NCI-H1436 treated with DMSO at 0.1 percent for 48 hours (cell line): ENCODE measurements at places on chromosomes 4 and X.

GRCh38 chr4:171118091-171118490 lies 695.1 kb upstream of the GALNTL6 start:
- DNase-seq: no peak

DNA sequence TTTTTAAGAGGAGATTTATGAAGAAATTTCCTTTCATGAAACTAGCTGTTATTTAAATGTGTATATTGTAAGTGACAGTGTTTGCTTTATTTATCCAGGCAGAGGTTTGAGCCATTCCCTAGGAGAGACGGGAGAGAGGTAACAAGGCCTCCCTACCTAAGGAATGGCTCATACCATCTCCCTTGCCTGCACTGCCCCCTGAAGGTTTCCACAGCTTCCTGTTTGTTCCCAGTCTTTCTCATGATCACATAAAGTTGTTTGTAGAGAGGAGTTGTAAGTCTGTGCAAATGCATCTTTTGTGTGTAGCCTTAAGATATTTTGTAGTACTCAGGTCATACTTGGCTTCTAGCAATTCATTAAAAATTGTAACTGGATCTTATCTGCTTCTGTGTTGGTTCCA lies 1504.5 kb upstream of the PCDH10 start:
- no peak for DNase-seq

- no peak for DNase-seq
These were observed 8.8 kb upstream of the IDS start for GRCh38 chrX:149513825-149514428.

DNA sequence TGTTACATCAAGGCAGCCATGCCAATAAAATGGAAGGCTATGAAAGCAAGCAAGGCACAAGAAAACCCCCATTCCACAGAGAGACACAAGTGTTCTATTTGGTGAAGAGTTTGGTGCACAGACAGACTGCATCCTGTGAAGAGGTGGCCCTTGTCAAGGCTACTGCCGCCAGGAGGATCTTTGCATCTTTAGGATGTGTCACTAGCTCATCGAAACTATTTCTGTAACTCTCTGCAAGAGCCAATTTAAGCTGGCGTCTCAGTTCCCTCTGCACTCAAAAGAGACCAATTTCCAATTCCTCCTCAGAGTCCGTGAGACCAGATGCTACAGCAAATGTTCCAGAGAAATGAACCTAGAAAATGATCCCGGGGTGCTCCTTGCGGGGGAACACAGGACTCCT lies 91.0 kb downstream of the PHKA2 start:
- no peak for DNase-seq

DNA sequence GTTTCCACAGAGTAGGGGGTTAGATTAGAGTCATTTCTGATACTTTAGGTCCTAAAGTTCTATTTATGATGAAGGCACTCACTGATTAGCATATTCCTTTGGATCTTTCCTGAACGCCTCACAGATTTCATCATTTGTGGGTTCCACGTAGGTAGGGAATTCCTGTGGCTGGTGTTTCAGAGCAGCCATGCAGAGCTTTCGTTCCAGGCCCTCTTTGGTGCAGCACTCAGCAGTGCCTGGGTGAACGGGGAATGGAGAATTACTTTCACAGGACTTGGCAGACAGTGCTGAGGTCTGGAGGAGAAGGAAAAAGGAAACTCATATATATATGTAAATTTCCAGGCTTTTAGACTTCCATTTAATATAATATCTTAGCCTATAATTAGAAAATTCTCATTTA lies 18.5 kb downstream of the GC start:
- DNase-seq: no peak

DNA sequence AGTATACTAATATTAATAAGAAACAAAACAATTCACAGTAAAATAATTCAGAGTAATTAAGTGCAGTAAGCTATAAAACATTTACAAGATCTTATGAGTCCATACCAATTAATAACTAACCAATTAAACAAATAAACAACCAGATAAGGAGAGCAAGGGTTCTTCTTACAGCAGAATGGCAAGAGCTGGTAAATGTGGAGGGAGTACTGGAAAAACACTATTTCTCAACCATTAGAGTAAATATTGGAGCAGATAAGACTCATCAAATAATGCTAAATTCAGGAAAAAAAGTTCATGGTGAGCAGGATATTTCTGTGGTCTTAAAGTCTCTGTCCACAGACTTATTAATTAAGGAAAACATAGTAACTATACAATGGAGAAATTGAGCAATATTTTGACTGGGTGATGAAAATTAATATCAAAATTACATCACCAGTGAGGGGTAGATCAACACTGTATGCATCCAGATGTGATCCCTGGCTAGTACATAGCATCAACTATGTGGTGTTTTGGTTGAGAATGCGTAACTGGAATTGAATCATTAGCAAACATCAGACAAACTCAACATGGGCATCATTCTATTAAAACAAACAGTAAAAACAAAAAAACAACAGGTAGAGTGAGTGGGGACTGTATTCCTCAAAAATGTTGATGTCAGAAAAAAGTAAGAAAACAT lies 1376.7 kb downstream of the PCDH19 start:
- DNase-seq: no peak

DNA sequence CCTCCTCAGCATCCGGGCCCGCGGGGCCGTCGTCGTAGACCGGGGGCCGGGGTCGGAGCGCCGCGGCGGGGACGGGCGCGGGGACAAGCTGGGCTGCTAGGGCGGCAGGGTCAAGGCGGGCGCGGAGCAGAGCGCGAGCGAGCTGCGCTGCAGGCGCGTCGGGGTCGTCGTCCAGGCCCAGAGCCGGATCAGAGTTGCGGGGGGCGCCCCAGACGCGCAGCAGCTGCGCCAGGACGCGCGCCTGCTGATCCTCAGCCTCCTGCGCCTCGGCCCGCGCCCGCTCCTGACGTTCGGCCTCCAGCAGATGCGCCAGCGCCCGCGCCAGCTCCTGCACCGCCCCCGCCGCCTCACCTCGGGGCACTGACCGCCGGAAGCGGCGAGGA lies 3.5 kb downstream of the PCSK1N start:
- DNase-seq: no peak
